ENCODE measurements at places on chromosomes 7 and 10.
A peak's percentile ranks its signal among the peaks of the same experiment; 100 is the strongest.

DNA sequence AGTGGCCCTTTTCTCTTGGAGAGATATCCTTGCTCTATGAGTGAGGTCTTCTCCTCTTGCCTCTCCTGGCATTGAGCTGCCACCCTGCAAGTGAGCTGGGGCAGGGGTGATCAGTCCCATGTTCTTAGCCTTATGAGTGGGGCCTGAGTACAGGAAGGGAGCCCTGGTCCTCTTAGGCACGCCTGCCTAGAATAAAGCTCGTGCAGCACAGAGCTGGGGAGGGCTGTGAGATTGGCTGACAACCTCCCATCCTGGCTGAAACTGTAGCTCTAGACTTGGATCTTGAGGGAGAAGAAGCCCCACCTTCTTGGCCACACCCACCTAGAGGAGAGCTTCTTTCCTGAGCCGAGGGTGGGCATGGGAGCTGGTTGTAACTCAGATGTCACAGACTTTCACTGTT is 305.0 kb upstream of the ZNF32 start:
- no peak for DNase-seq

DNA sequence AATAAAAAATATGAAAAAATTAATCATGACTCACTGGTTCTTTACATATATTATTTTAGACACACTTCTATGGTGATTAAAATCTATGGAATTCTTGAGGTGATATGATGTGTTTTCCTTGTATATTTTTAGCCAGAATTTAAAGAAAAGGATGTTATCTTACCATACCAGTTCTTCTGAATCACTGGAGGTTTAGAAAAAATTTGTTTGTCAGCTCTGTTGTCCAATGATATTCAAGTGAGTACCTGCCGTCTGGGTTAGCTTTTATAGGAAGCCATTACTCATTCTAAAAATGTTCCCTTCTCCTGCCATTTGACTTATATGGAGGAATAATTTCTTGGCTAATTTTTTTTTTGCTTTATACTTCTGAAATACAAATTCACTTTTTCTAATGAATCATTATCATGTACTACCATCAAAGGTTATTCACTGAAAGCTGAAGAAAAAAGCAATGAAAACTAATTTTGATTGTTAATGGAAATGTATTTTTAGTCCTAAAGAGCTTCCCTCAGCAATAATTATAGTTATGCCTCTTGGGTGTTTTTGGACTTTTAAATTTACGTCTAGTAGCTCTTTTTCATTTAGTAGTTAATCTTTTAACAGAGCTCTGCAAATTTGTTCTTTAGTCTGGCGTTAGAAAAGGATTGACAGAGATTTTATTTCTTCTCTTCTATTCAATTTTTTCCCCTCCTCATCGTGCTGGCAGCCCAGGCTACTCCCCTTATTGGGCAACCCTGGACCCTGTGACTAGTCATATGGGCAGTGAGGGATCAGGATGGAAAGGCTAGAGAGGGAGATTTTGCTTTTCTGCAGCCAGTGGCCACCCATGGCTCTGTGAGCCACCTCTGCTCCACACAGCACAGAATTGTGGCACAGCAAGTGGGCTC is 434.2 kb downstream of the LRMDA start:
- DNase-seq, result no peak

- no peak for DNase-seq
Measured at GRCh38 chr7:98981701-98982100, 103.4 kb downstream of the TRRAP start.

DNA sequence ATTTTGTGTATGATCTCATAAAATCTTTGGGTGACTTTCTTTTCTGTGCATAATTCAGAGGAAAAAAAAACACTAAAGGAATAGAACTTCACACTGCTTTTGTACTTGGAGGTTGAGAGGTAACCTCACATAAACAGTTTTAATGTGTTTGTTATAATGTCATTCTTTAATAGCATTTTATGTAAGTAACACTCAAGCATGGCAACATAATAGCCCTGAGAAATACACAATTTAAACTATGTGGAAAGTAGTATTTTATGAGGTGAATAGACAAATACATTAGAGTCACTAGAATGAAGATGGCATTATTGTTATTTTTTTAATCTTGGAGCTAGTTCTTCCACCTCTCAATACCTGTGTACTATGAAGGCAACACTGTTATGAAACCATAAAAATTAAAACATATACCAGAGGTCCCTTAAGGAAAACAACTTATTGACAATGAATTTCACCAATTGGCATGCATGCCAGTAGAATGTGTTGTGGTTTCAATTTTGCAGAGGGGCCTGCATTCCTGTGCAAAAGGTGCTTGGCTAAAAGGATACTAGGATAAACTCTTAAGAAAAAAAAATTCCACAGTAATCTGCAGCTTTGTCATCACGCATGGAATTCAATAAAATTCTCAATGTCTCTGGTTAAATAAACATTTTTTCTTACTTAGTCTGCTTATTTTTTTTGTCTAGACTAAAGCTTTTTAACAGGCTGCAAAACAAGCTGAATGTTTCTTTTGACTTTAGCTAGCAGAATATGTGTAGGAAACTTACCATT is 102.5 kb downstream of the CD36 start:
- DNase-seq, result no peak

DNA sequence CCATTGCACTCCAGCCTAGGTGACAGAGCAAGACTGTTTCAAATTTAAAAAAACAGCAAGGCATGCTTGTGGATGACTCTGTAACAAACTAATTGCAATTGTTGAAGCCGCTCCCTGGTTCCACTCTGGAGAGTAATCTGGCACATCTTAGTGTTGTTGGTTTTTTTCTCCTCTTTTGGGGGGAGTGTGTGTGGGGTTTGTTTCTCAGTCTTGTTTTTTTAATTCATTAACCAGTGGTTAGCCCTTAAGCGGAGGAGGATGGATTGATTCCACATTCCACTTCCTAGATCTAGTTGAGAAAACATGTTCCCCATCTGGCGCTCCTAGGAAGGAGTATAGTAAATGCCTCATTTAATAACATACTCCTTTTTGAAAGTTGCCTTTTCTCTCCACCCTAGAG is 8.6 kb upstream of the ZNF713 start:
- no peak for DNase-seq

- no peak for DNase-seq
Measured at GRCh38 chr7:76330261-76330660, 27.8 kb downstream of the HSPB1 start.

DNA sequence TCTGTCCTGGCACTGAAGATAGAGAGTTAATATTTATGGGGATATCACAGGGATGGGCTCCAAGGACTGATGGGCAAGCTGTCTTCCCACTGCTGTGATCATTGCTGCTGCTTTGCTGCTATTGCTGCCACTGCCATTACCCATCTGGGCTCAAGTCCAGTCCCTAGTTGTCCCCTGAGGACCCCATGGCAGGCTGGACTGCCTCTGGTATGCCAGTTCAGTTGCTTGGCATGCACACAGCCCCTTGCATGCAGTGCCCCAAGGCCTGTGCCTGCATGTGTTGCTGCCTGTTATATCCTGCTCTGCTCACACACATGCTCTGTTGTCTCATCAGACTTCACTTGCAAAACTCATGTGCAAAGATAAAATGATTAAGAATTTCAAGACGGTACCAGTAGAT is 109.5 kb downstream of the ADRA2A start:
- DNase-seq, result no peak

DNA sequence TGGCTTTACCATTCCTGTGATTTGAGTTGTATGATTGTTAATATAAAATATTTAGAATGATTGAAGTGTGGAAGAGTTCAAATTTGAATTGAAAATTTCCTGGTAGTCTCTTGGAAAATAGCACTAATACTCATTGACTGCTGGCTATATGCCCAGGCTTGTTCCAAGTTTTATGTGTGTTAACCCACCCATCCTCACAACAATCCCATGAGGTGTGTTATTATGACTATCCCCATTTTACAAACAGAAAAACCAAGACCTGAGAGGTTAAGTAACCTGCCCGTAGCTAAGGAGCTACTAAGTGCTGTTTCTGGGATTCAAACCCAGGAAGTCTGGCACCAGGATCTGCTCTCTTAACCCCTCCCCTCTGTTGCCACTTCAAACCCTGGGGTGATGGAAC is 213.9 kb downstream of the CREB5 start:
- DNase-seq, result no peak

GRCh38 chr10:102120991-102121738 is 997 bp upstream of the LDB1 start:
- DNase-seq, result peak; percentile 49

DNA sequence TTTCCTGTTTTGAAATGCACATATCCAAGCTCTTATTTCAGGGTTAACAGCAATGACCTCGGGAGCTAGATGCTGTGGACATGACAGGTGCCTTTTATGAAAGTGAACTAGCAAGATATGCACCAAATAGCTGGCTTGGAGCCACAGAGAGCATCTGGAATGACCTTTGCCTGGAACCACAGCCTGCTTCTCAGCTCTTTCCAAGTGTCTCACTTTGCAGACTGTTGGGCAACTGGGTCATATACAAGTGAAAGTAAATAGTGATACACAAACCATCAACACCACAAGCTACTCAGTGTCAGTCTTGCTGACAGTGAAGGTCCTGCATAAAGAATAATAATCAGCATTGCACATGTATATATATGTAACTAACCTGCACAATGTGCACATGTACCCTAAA is 183.5 kb downstream of the RNF133 start:
- no peak for DNase-seq

DNA sequence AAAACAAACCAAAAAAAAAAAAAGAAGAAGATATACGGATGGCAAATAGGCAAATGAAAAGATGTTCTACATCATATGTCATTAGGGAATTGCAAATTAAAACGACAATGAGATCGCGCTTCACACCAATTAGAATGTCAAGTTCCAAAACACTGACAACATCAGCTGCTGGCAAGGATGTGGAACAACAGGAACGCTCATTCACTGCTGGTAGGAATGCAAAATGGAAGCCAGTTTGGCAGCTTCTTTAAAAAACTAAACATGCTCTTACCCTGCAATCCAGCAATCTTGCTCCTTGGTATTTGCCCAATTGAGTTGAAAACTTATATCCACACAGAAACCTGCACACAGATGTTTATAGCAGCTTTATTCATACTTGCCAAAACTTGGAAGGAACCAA is 34.8 kb downstream of the CALML5 start:
- DNase-seq, result no peak

DNA sequence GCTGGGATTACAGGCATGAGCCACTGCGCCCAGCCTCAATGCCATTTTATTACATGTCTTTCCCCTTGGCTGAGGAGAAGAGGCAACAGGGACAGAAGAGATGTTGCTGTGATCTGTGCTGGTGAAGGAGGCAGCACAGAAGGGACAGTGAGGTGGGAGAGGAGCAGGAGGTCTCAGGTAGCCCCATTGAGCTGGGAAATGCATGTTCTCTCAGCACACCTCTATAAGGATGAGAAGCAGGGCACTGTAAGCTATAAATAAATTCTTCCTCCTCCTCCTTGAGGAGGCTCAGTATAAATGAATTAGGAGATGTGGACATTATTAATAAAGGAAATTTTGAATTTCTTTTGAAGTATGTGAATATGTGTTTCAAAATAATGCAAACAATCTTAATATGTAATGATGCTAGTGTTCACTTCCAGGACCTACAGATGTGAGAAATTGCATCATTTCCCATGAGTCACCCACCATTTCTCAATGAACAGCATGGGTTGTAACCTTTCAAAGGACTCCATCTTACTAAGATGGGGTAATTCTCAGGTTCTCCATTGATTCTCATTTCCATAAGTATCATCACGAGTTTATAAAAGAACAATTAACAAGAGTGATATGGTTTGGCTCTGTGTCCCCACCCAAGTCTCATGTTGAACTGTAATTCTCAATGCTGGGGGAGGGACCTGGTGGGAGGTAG is 88.9 kb upstream of the ODAD2 start:
- no peak for DNase-seq

- no peak for DNase-seq
Measured at GRCh38 chr7:299169-299568, 9.2 kb downstream of the FOXL3 start.

GRCh38 chr7:101549734-101550133 is 79.4 kb downstream of the MYL10 start:
- no peak for DNase-seq

- DNase-seq, result no peak
Measured at GRCh38 chr10:113356794-113357680, 195.8 kb upstream of the HABP2 start.

GRCh38 chr10:14016011-14016536 is 314.6 kb downstream of the FRMD4A start:
- DNase-seq, result peak; percentile 64

GRCh38 chr10:102863660-102864059 is 5.6 kb upstream of the AS3MT start:
- DNase-seq, result no peak

- DNase-seq, result no peak
Measured at GRCh38 chr7:132778761-132779160, 202.5 kb upstream of the PLXNA4 start.

DNA sequence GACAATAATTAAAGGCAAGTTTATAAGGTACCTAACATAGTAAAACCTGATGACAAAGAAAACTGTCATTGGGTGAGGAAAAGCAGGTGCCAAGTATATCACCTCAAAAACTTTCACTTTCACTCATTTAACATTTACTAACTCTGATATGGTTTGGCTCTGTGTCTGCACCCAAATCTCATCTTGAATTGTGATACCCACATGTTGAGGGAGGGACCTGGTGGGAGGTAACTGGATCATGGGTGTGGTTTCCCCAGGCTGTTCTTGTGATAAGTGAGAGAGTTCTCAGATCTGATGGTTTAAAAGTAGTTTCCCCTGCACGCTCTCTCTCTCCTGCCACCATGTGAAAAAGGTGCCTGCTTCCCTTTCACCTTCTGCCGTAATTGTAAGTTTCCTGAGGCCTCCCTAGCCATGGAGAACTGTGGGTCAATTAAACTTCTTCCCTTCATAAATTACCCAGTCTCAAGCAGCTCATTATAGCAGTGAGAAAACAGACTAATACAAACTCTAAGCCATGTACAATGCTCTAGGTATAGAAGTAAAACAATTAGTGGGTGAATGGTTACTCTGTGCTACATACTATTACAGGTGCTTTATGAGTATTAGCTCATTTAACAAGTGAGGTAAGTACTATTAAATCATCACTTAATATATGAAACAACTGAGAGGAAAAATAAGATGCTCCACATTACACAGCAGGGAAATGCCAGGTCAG is 199.0 kb downstream of the CHCHD3 start:
- DNase-seq, result no peak

DNA sequence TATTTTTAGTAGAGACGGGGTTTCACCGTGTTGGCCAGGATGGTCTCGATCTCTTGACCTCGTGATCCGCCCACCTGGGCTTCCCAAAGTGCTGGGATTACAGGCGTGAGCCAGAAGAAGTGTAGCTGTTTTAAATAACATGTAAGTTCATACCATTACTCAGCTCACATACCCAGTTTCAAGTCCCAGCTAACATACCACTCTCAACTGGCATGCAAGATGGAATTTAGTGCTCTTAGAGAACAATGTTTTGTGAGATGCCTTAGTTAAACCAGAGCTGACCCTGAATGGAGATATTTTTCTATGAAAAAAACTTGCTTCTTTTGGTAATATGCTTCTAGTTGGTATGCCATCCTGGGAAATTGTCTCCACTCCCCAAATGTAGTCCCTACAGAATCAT is 37.3 kb downstream of the HBP1 start:
- DNase-seq, result no peak

GRCh38 chr7:65454469-65454868 is 80.8 kb downstream of the ZNF92 start:
- DNase-seq, result no peak

GRCh38 chr10:21272643-21273399 is 252.7 kb downstream of the SKIDA1 start:
- DNase-seq, result no peak
